ENCODE measurements at places on chromosomes 4 and X.

DNA sequence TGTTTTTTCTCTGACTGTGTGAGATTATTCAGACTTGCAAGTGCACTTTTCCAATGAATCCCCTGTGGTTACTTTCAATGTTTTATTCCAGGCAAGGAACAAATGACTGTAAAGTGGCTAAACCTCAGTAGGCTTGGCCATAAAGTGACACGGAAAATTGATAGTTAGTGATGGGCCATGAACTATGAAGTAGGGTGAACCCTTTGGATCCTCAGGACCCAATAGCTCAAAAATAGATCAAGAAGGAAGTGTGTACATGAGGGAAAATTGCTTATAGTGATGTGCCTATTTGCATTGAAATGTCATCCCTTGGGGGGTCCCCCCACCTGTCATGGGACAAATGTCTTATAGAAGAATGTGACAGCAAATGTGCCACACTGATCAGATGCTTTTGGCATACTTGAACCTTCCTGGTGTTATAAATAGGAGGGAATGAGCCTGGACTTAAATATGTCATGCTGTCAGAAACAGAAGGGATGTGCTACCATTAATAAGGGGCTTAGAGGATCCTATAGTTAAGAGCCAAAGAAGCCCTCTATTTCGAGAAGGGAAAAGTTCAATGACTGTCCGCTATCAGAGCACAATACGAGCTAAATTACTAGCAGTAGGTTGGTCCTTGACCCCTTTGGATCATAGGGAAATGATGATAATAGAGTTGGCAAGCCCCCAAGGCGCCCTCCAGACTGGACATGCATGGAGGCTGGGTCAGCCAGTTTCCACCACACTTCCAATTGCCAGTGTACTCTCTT lies 30.3 kb downstream of the SLC16A2 start:
- no peak for DNase-seq

GRCh38 chrX:134032441-134032840 lies 47.0 kb upstream of the GPC3 start:
- DNase-seq: no peak

DNA sequence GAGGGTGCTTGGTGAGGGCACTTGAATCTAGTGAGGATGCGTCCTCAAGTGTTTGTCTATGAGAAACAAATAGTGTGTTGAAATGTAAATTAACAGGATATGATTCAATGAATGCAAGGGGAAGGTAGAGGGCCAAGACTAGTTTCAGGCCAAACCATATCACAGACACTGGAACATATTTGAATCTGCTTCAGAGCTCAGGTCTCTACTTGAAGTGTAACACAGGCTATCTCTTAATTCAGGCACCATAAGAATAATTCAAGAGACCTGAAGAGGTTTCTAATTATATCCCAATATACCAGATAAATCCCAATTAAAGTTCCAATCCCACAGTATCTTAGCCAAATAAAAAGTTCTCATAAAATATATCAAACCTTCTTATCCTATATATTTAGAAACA lies 146.5 kb upstream of the INTU start:
- DNase-seq: no peak

- DNase-seq: no peak
Observed at GRCh38 chr4:186347743-186348142, 81.8 kb downstream of the F11 start.

- DNase-seq: no peak
Observed at GRCh38 chr4:145001635-145002034, 96.4 kb downstream of the ANAPC10 start.

- no peak for DNase-seq
Observed at GRCh38 chr4:185786422-185786821, 25.6 kb downstream of the SORBS2 start.

DNA sequence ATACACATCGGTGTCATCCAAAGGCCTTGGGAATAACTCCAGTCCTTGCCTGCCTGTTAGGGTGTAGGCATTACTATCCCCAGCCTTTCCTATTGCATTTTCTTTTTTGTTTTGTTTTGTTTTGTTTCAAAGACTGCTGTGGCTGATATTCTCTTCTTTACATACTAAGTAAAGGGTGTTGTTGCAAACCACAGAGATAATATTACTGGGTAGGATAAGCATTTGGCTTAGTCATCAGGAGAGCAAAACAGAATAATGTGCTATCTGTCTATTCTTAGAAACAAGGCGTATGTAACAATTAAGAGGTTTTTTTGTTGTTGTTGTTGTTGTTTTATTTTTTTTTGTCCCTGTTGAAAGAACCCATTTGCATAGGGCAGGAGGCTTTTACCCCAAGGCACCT lies 41.8 kb downstream of the UGT2B28 start:
- no peak for DNase-seq

DNA sequence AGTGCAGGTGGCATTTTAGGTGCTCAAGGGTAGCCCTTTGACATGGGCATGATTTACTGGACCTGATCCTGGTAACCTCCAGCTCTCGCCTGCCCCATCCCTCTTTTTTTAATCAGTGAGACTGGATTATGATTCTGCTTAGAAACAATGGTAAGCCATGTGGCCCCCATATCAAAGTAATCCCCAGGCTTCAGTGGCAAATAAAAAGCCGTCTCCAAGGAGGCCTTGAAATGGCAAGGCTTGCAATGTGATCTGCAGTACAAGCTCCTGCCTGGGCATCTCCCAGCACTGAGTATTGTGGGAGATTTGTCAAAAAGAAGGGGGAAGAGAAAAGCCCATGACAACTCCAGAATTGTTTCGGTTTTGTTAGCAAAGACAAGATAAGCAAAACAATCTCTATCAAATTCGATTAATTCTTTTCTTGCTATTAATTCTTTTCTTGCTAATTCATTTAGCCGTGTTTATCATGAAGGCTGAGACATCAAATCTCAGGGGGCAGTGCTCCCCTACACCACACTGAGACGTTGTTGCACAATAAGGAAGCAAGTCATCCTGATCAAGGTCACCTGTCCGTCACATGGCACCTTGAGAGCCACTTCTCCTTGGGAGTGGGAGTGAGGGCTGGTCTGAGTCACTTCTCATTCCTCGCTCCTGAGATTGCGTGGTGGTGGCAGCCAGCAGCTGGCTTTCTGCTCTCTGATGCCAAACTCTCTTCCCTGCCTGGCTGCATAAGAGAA lies 312.7 kb upstream of the GATB start:
- DNase-seq: no peak

- no peak for DNase-seq
Observed at GRCh38 chr4:137775701-137776100, 243.4 kb upstream of the PCDH18 start.

DNA sequence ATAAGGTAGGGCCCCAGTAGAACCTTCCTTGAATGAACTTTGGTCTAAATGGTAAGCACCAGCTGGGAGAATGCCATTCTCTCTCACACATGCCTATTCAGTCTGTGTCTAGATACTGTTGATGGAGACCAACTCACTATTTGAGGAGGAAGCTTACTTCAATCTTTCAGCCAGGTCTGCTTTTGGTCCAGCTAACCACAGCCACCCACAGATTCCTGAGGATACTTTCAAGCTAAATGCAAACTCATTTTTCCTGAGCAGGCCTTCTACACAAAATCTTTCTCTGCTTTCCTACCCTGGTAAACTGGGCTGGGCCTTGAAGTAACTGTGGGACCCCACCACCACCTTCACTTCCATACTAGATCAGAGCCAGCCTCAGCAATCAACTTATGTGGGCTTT lies 76.9 kb upstream of the KLF3 start:
- DNase-seq: no peak

- DNase-seq: no peak
Observed at GRCh38 chr4:25089051-25089763, 58.5 kb upstream of the LGI2 start.

- no peak for DNase-seq
Observed at GRCh38 chr4:896630-897029, 35.5 kb downstream of the GAK start.

DNA sequence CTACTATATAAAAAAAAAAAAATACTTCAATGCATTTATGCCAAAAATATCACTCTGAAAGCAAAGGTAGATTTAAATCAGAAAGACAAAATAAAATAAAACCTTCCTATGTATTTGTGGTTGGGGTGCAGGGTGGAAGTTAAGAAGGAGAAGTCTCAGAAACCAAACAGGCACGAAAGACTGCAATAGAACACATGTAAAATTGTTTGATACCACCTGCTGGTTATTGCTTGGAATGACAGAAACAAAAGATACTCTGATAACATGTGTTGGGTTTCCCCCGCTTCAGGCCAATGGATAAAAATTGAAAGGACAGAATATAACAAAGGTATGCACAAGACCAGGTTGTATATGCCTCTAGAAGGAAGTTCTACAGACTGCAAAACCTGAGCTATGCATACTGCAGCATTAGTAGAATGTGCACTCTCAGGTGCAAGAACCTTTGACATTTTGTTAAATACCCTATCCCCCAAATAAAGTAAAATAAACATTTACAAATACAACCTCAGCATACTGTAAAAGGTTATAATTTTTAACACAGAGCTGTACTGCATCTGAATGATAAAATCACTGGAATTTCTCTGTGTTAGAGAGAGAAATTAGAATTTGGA lies 118.8 kb downstream of the GABRA2 start:
- no peak for DNase-seq

- DNase-seq: no peak
Observed at GRCh38 chr4:152448038-152448707, 87.7 kb downstream of the FBXW7 start.

Data from glutamatergic neuron (in vitro differentiated cells).